ENCODE measurements at places on chromosomes 6 and 20. TPM values are rescaled to one million over a fixed set of nuclear protein-coding genes. Genes with fewer than 3 reads are reported as not detected.

- DNase-seq: no peak
These were observed 612.5 kb upstream of the HS3ST5 start for GRCh38 chr6:114955363-114955762.

GRCh38 chr20:50484271-50484976 lies 25.8 kb upstream of the PTPN1 start:
- no peak for DNase-seq

DNA sequence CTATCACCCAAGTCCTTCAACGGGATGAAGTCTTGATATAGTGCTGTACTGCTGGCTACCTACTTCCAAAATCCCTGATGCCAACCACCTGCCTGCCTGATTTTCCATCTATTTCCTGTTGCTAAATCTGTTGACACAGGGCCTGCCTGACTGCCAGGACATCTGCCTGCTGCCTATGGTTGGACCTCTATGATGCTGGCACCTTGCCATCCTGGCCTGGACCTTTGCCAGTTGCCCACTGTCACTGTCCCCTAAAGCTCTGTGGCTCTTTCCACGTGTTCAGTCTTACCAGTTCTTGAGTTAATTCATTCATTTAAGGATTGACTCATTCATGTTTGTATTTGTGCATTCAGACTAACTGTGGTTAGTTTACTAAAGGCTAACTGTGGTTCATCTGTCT lies 9.2 kb upstream of the RGS17 start:
- DNase-seq: no peak

DNA sequence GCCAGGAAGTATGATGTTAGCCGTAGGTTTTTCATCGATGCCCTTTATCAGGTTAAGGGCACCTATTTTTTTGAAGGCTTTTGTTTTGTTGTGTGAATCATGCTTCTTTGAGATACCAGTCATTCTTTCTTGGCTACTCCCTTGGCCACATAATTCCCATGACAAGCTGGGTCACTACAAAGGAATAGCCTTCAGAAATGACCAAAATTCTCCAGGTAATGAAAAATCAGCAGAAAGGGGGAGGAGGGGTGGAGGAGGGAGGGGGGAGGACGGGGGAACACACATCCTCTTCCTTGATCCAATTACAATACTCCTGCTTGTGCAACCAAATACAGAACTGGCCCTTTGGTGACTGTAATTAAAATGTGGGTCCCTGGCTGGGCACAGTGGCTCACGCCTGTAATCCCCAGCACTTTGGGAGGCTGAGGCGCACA lies 21.7 kb upstream of the TGM2 start:
- DNase-seq: no peak

MCHR2 gene
- total RNA-seq: not detected

GRCh38 chr6:157690441-157691210 lies 132.4 kb upstream of the SNX9 start:
- no peak for DNase-seq
